ENCODE measurements at places on chromosomes 13 and 19.

DNA sequence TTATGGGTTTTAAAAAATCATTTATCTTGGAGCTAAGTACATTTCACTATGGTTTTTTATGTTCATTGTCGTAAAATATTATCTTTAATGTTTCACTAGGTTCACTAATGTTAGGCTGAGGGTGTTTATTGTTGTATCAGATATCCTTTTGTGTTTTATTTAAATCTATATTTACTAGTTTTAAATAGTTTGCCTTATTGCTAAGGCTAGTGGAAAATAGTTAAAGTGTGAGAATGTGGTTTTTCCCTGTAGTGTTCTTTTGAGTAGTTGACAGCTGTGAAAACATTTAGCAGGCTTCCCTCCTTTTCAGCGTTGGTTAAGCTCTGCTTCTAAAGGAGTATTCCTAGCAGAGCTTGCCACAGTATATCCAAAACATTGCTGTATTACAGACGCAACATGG is 139.0 kb downstream of the TM9SF2 start:
- no peak for DNase-seq

GRCh38 chr13:66937423-66937822 is 292.7 kb downstream of the PCDH9 start:
- DNase-seq: no peak

GRCh38 chr13:53005626-53006025 is 23.0 kb upstream of the OLFM4 start:
- DNase-seq: peak; percentile 46

DNA sequence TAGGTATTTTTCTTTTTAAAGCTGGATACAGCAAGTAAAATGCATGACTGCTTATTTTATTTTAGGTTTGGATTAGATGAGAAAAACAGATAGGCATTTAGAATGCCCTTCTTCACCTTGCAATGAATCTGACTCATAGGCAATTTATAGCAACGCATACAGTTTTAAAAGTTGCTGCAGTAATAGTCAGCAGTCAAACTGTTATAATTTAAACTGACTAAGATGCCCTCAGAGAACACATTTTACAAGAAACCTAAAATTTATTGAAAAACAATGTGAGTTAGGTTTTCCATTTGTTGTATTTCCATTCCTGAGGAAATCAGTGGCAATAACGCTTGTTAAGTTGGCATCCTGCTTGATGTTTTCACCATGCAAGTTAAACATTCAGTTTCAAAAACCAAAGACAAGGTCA is 1128.2 kb upstream of the PCDH9 start:
- no peak for DNase-seq

- no peak for DNase-seq
Observed at GRCh38 chr19:7597689-7598088, 2.0 kb downstream of the CAMSAP3 start.

DNA sequence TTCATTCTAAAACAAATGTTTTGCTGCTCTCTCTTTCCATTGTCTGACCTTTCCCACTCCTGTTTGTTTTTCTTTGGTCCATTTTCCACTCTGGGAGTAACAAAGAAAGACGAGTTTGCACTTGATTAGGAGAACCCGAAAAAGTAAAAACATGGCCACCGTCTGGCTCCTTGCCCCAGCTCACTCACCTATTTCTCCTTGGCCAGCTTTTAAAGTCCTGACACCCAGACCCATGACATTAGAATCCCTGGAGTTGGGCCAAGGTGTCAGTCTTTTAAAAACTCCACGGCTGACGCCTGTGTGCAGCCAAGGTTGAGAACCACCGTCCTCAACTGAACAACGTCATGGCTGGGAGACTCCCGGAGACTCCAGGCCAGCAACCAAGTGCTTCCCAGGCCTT is 63.6 kb upstream of the FLT1 start:
- DNase-seq: no peak

GRCh38 chr13:75870397-75870903 is 234.3 kb downstream of the LMO7 start:
- peak; percentile 79 for DNase-seq

GRCh38 chr19:37127999-37128820 is 44.3 kb downstream of the ZNF585A start:
- no peak for DNase-seq

GRCh38 chr13:111365149-111366005 is 44.9 kb downstream of the TEX29 start:
- no peak for DNase-seq

DNA sequence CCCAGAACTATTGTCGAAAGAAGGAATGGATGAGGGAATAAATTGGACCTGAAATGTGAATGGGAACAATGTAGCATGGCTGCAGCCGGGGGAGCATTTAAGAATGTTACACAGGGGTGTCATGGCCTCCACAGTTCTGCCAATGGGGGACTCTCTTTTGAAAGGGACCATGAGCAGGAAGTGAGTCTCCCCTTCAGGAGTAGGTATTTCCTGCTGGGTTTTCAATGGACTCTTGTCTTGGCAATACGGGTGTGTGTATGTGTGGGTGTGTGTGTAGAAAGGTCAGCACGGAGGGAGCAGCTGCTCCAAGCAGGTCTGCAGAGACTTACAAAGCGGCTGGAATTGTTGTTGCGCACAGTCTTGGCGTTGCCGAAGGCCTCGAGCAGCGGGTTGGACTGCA is 24.4 kb downstream of the MYO1F start:
- peak; percentile 25 for DNase-seq

- DNase-seq: no peak
Observed at GRCh38 chr19:19948800-19949199, 48.1 kb downstream of the ZNF93 start.

GRCh38 chr19:30231408-30232318 is 140.5 kb upstream of the ZNF536 start:
- no peak for DNase-seq

DNA sequence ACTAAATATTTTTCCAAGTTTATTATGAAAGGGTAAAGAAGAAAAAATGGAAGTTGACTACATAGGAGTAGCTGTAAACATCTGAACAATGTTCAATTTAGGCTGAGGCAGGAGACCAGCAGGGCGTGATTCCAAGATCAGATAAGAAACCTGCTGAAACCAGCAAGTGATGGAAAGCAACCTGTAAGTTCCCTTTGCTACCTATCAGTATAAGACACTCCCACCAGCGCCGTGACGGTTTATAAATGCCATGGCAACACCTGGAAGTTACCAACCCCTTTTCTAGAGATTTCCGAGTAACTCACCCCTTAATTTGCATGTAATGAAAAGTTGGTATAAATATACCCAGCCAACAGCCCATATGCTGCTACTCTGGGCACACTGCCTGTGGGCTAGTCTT is 1.1 kb upstream of the ZNF45 start:
- no peak for DNase-seq

- DNase-seq: no peak
Observed at GRCh38 chr19:3751236-3751635, 10.3 kb downstream of the APBA3 start.

DNA sequence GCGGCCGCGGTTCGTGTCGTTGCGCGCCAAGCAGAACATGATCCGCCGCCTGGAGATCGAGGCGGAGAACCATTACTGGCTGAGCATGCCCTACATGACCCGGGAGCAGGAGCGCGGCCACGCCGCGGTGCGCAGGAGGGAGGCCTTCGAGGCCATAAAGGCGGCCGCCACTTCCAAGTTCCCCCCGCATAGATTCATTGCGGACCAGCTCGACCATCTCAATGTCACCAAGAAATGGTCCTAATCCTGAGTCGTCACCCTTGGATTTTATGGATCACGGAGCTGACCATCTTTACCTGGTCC is 475 bp downstream of the MRPL57 start:
- DNase-seq: no peak

- DNase-seq: peak; percentile 91
Observed at GRCh38 chr19:4474514-4475022, 2.5 kb downstream of the HDGFL2 start.

DNA sequence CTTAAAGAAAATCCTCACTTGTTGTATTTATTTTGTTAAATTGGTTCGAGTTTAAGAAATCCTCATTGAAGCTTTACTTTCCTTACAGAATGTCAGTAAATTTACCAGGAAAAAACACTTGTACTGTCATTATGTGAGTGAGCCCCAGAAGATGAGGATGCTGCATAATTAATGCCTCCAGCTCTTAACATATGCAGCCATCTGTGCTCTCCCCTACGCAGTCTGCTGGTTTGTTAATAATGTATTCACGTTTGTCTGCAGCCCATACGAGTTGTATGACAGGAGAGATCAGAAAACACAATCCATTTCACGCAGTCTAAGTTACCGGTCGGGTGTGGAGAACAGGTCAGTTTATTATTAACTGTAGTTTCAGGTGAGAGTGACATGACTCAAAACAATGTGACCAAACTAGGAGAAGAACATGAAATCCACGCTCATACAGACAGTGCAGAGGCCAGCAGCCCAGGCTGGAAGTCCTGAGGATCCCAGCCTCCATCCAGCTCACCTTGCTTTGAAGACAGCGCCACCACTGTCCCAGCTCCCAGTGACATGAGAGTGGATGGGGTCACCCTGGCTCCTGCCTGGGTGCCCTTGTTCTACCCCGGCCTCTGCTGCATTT is 19.8 kb upstream of the ATP11A start:
- peak; percentile 78 for DNase-seq

DNA sequence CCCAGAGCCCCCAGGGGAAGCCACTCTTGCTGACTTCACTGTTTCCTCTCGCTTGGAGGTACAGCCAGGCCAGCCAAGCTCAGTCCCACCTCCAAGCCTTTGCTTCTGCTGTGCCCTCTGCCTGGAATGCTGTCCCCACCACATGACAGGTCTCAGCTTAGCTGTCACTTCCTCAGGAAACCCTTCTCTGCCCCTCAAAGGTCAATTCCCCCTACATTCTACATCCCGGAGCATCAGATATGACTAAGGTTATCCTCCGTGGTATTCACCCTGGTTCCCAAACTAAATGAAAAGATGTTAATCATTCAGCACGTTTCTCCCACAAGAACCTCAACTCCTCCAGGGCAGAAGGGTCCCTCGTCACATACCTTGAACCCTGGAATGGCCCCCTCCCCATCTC is 53.5 kb downstream of the PTPRS start:
- no peak for DNase-seq

- no peak for DNase-seq
Observed at GRCh38 chr13:61696676-61697075, 281.0 kb upstream of the PCDH20 start.

DNA sequence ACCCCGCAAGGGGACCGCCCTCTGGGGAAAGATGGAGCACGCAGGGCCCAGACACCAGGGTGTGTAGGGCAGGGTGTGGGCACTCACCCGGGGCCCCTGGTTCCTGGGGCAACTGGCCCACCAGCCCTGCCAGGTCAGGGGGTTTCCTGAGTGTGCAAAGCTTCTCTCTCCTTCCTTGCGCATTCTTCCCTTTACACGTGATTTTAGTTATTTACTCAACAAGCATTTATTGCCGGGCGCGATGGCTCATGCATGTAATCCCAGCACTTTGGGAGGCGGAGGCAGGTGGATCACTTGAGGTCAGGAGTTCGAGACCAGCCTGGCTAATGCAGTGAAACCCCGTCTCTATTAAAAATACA is 20.4 kb downstream of the PRR36 start:
- no peak for DNase-seq

GRCh38 chr13:99426426-99426825 is 74.8 kb upstream of the TM9SF2 start:
- no peak for DNase-seq

- no peak for DNase-seq
Observed at GRCh38 chr13:31107109-31107508, 54.6 kb downstream of the HSPH1 start.

GRCh38 chr13:77177646-77178045 is 149.2 kb downstream of the MYCBP2 start:
- no peak for DNase-seq

- no peak for DNase-seq
Observed at GRCh38 chr13:47519626-47520025, 481.4 kb downstream of the SUCLA2 start.

GRCh38 chr19:31339411-31339810 is 9.8 kb downstream of the TSHZ3 start:
- DNase-seq: peak; percentile 56

DNA sequence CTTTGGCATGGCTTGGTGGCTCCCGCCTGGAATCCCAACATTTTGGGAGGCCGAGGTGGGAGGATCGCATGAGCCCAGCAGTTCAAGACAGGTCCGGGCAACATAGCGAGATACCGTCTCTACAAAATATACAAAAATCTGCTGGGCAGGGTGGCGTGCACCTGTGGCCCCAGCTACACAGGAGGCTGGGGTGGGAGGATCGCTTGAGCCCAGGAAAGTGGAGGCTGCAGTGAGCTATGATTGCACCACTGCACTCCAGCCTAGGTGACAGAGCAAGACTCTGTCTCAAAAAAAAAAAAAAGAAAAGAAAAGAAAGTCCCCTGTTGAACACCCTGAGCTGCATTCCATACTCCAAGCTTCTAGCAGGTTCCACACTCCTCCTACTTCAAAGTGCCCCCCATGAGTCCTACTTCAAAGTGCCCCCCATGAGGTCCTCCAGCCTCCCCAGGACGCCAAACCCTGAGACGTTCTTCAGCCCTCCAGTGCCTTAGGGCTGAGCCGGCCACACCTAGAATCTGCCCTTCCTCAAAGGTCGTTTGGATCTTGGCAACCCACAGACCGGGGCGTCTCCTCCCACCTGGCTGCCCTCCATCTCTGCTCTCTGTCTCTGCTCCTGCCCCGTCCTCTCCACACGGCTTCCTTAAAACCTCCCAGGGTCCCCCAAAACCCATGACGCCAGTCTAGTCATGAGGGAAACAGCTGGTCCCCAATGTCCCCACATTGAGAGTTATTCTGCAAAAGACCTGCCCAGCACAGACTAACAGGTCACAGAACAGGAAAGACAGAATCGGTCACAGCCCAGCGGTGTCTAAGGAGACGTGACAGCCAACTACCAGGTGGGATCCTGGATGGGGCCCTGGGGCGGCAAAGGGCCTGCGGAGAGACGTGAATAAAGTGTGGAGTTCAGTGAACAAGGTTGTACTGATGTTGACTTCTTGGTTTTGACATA is 4.8 kb downstream of the TJP3 start:
- DNase-seq: no peak

DNA sequence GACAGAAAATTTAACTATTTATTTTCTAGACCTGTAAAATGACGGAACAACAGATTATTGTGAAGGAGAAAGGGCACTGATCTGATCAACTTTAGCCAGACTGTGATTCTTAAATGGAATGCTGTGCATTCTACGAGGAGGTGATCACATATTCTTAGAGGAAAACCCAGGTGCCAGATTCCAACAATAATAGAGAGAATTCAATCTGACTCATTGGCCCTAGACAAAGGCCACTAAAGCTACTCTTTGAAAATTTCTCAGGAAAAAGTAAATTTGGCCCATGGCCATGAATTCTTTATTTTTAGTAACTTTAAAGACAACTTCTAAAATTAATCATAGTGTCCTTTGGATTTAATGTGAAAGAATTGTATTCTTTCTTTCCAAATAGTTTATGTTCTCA is 58.6 kb upstream of the POSTN start:
- DNase-seq: no peak

- no peak for DNase-seq
Observed at GRCh38 chr13:59538512-59538911, 625.2 kb downstream of the DIAPH3 start.

DNA sequence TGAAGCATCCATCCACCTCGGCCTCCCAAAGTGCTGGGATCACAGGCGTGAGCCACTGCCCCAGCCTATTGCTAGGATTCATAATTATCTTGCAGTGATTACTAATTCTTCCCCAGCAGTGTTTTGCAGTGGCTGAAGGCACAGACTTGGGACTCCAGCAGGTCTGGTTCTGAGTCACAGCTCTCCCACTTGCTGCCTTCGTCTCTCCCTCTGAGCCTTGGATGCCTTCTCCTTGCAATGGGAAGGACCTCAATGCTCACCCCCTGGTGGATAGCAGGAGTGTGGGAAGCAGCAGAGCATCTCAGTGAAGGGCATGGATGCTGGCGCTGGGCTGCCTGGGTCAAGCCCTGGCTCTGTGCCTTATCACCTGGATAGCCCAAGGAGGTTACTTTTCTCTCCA is 37.6 kb upstream of the SHKBP1 start:
- DNase-seq: no peak
